Kidney glomerular epithelial cell (primary cell): ENCODE measurements at places on chromosomes 2 and 18.

GRCh38 chr2:8162552-8162951 lies 519.3 kb upstream of the ID2 start:
- DNase-seq = no peak

GRCh38 chr2:46655551-46656436 lies 176.4 kb downstream of the TMEM247 start:
- peak; percentile 43 for DNase-seq

GRCh38 chr18:1252534-1252933 lies 347.9 kb downstream of the ADCYAP1 start:
- DNase-seq = no peak

DNA sequence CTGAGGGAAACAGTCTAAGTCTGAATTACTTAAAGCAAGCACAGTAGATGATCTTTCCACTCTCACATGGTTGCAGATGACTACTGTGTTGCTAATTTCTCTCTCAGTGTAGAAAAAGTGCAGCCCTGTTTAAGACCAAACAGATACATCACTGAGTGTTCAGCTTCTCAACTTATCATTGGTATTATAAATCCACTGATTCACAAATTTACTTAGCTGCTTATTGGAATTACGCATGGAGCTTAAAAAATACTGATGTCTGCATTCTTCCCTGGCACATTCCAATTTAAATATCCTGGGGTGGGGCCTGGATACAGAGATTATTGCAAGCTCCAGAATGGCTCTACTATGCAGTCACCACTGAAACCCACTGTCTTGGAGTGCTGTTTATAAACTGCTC lies 411.2 kb downstream of the RND3 start:
- DNase-seq = peak; percentile 63

DNA sequence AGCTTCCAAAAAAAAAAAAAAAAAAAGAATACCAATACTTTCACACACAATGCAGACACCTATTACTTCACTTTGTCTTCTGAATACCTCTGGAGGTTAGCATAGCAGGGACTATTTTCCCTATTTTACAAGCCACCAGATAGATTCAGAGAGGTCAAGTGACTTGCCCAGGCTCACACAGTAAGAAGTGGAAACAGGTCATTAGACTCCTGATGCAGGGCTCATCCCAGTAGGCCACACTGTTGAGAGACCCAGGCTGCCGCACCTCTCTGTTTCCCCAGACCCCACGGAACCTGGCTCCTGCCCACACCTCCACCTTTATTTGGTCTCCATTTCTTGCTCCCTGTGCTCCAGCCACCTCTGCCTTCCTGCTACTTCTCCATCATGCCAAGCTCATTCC lies 19.4 kb downstream of the SMYD1 start:
- no peak for DNase-seq

DNA sequence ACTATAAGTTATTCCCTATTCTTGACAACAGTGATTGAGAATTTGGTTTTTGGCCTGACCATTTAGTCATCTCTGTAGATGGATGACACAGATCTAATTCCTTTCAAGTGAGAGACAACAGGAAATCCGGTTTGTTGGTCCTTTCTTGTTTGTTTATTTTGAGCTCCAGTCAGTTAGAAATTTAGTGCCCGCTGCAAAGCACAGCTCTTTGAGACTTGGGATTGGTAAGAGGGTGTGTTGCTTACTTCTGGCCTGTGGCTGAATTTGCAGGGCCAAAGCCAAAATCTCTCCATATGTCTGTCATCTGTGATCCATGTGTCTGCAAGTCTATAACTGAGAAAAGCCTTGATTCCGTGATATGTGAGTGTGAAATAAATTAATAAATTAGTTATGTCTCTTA lies 74.3 kb downstream of the BIN1 start:
- no peak for DNase-seq

- DNase-seq = no peak
Observed at GRCh38 chr18:10727477-10727876, 201.7 kb downstream of the NAPG start.

GRCh38 chr2:10331702-10332401 lies 29.1 kb downstream of the HPCAL1 start:
- no peak for DNase-seq

DNA sequence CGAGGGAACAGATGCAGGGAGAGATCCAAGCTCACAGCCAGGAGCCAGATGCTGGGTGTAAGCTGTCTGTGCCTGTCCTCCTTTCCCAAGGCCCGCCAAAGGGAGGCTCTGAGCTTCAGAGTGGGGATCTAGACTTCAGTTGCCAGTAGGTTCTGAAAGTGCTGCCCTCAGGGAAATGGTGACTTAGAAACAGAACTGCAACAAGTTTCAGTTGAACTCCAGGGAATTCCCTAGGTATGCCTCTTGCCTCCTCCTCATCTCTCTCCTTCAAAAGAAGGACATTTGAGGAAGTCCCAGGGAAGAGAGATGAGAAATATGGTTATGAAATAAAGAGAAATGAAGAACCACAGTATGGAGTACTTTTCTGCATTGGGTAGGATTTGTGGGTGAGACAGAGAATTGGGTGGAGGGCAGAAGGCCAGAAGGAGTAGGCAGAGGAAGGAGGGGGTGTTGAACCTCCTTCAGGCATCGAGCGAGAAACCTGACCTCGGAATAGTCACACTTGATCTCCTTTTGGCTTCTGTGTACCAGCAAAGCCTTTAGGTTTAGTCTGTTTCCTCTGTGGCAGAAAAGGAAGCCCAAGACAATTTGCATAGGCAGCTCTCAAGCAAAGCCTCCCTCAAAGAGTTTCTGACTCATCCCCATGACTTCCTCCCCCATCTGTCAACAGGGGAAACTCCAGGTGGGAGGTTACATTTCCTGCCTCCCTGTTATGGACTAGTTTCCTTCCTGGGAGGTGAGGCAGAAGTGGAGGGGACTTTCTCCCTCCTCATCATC lies 45.7 kb downstream of the QPCT start:
- DNase-seq = peak; percentile 96

DNA sequence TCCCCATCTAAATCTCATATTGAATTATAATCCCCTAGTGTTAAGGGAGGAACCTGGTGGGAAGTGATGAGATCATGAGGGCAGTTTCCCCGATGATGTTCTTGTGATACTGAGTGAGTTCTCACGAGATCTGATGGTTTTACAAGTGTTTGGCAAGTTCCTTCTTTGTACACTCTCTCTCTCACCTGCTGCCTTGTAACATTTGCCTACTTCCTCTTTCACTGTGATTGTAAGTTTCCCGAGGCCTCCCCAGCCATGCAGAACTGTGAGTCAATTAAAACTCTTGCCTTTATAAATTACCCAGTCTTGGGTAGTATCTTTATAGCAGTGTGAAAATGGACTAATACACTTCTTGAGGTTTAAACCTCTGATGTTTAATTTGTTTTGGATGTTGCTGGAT lies 177.5 kb downstream of the CD8B2 start:
- DNase-seq = no peak

DNA sequence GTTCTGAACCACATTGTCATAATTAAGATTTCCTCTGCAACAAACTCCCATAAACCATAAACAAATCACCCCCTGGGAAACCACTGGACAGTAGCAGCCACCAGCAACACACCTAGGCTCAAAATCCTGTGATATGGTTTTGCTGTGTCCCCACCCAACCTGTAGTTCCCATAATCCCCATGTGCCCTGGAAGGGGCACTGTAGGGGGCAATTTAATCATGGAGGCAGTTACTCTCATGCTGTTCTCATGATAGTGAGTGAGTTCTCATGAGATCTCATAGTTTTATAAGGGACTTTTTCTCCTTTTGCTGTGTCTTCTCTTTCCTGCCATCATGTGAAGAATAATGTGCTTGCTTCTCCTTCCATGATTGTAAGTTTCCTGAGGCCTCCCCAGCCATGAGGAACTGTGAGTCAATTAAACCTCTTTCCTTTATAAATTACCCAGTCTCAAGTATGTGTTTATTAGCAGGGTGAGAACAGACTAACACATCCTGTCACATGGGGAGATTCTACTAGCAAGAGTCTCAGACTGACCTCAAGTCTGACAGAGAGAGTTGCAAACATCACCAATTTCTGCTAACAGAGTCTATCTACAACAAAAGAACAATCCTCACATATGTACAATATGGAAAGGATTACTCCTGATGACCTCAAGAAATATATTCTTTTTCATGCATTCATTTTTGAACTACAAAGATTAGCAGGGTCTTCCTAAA lies 182.6 kb downstream of the GRB14 start:
- no peak for DNase-seq

GRCh38 chr2:230899786-230900185 lies 25.3 kb downstream of the GPR55 start:
- DNase-seq = no peak

DNA sequence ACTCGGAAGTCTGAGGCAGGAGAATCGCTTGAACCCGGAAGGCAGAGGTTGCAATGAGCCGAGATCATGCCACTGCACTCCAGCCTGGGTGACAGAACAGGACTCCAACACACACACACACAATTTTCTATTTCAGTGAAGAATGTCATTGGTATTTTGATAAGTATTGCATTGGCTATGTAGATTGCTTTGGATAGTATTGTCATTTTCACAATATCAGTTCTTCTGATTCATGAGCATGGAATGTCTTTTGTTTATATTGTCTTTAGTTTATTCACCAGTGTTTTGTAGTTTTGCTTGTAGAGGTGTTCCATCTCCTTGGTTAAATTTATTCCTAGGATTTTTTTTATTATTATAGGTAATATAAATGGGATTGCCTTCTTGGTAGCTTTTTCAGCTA lies 693.4 kb upstream of the SYT4 start:
- DNase-seq = peak; percentile 15

GRCh38 chr2:20313659-20314058 lies 37.0 kb downstream of the PUM2 start:
- DNase-seq = no peak

DNA sequence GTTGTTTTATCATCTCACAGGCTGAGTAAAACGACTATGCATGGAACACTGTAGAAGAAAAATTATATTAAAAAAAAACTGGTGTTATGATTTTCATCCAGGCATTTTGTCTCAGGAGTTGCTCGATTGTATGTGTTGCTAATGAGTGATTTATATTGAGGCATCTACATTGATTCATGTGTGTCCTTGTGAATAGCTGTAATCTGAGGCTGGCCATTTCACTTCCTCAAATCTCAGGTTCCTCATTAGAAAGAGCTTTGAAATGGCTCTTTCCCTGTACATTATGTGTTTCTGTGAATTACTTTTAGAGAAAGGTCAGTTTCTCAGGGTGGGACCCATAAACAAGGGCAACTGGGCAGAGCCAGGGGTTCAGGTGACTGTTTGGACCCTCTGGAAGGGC lies 2.3 kb downstream of the IL18R1 start:
- DNase-seq = no peak

DNA sequence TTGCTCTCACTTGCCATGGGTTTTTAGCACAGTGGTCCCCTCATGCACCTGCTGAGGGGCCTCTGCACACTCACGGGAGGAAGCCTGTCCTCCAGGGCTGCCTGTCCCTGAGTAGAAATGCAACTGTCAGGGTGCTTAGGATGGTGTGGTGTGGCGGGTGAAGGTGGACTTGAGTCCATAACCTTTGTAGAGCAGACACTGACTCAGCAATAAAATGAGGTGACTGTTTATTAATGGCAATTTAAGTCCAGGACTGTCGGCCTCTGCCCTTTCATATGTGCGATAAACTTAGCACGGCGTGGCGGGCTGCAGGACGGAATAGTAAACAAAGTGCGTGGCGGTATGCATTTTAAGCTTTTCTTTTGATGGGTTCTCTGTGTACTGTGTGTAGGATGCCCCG lies 188.2 kb downstream of the LDLRAD4 start:
- no peak for DNase-seq

- no peak for DNase-seq
Observed at GRCh38 chr2:38692636-38693318, 26.9 kb downstream of the GALM start.

DNA sequence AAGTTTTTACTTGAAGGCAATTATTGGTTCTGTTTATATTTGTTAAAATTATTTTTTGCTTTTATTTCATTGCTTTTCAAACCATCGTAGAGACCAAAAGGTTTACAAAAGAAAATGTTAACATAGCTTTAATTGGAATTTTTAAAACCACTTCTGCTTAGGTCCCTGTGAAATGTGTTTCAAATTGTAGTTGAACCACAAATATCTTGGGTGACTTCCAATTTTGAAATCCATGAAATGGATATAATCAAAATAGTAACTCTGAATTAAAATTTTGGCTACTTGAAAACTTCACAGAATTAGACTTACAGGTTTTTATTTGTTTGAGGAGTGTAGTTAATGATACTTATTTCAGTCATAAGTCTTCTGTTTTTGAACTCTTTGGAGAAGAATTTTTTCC lies 3.1 kb upstream of the SPAG16 start:
- DNase-seq = no peak

- DNase-seq = no peak
Observed at GRCh38 chr18:68608851-68609490, 105.9 kb downstream of the TMX3 start.

DNA sequence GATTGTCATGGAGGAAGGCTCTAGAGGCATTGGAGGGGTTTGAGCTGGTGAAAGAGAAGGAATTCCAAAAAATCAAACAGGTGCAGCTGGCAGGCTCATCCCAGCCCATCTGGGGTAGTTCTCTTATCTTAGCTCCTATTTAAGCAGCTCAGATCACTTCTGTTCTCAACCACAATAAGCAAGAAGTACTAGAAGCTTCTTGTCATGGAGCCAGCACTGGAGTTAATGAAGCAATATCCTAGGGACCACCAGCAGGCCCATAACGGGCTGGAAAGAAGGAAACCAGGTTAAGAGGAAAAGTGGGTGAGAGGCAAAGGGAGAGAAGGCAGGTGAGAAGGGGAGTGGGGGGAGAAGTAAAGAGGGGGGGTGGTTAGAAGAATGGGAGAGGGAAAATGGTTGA lies 100.7 kb upstream of the ZFP36L2 start:
- DNase-seq = no peak

- DNase-seq = no peak
Observed at GRCh38 chr2:65701191-65701590, 268.8 kb upstream of the SPRED2 start.

GRCh38 chr2:16026816-16027501 lies 86.6 kb downstream of the MYCN start:
- no peak for DNase-seq

DNA sequence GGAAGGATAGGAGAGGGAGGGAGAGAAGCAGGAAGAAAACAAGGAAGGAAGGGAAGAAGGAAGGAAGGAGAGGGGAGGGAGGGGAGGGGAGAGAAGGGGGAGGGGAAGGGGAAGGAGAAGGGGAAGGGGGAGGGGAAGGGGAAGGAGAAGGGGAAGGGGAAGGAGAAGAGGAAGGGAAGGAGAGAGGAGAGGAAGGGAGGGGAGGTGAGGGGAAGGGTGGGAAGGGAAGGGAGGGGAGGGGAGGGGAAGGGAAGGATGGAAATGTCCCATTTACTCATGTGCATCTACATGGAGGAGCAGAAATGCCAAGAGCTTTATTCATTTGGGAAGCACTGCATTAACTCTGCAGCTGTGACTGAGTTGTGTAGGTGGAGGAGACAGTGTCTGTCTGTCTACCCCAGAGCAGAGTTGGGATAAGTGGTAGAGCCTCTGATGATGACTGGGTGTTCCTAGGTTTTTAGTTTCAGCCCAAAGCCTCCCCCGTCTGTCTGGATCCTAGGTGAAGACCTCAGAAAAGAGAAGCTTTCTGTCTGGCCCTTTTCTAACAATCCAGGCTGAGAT lies 131.3 kb downstream of the COL6A3 start:
- no peak for DNase-seq

GRCh38 chr2:9984217-9984739 lies 32.8 kb downstream of the GRHL1 start:
- no peak for DNase-seq
